ENCODE measurements at places on chromosomes 12 and 14.

GRCh38 chr14:76053572-76054355 lies 68.2 kb downstream of the IFT43 start:
- DNase-seq = no peak

GRCh38 chr14:20472536-20473169 lies 3.4 kb downstream of the PNP start:
- DNase-seq = no peak

DNA sequence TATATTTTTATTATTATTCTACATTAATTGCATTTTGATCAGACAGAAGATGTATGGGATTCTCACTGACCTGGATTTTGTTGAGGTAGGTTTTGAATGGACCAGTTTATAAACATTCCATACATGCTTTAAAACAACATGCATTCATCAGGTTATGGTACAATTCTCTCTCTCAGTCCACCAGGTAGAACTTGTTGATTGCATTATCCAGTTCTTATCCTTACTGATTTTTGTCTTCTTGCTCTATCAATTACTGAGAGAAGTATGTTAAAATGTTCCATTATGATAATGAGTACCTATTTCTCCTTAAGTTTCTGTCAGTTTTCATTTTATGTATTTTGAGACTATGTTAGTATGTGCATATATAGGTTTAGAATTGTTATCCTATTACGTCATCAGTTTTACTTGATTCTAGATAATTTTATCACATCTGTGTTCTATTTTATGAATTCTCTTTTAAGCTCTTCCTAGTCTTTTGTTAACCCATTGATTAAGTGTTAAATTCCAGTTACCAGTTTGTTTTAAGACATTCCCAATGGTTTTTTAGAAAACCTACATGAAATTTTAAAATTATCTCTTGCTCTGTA lies 50.6 kb downstream of the EP400 start:
- no peak for DNase-seq

GRCh38 chr12:120110550-120111501 lies 5.7 kb downstream of the RAB35 start:
- no peak for DNase-seq

- DNase-seq = no peak
These were observed 373.0 kb downstream of the CCDC91 start for GRCh38 chr12:28563286-28563685.

GRCh38 chr14:38129705-38130104 lies 78.0 kb upstream of the SSTR1 start:
- no peak for DNase-seq

DNA sequence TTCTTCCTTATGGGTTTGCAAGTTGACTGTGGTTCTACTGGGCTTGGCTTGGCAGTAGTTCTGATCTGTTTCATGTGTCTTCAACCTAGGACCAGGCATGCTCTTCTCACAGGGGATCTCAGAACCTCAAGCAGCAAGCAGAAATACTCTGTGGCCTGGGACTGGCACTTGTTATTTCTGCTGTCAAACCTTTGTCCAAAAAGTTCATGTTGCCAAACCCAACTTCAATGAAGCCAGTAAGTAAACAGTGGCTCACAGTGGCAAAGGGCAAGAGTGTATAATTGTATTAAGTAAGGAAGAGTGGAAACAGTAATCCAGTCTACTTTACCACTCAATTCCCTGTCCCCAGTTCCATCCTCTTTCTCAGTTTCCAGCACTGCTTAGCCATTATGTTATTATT lies 15.7 kb upstream of the HMGA2 start:
- DNase-seq = no peak

- DNase-seq = no peak
These were observed 58.3 kb downstream of the PRIMA1 start for GRCh38 chr14:93729993-93730392.

- no peak for DNase-seq
These were observed 1.4 kb downstream of the TMBIM4 start for GRCh38 chr12:66168410-66168809.

DNA sequence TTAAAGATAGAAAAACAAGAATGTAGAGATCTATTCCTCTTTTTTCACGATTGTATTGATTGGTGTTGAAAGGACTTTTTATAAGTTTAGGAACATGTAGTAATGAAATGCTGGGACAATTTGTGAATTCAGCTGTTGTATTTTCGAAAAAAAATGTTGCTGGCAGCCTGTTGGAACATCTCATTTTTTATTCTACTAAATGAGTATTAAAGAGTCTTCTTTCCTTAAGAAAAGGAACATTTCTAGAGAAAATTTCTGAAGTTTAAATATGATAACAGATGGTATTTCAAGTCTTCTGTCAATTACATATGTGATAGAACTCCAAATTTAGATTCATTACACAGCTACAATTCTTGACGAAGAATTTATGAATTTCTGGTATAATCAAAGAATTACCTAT lies 189.6 kb downstream of the TMEM117 start:
- DNase-seq = no peak

DNA sequence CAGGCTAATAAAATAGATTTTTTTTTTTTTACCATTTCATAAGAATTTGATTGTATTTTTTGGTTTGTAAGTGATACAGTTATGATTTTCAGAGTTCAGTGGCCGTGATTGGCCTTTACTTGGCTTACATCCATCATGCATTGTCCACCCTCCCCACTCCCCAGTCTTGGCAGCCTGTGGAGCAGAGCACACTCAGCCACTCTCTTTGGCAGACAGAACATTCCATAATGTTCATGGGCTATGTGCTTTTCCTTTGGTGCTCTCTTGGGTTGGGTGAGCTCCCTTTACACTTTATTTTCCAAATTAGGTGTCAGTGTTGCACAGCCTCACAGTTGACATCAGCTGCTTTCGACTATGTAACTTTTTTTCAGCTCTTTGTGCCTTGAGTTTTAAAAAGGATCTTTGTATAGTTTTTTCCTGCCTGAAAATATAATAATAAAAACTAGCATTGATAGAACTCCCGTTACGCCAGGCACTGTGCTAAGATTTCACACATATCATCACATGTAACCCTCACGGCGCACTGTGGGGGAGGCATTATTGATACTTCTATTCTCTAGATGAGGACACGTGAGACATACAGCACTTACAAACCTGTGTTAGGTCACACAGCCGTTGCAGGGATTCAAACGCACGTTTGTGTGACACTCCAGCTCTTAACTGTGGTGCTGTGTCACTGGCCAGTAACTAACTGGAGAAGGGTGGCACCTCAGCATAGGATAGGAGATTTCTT lies 21.5 kb downstream of the SUDS3 start:
- no peak for DNase-seq

GRCh38 chr12:57755454-57756372 lies 810 bp downstream of the MARCHF9 start:
- DNase-seq = peak; percentile 96

DNA sequence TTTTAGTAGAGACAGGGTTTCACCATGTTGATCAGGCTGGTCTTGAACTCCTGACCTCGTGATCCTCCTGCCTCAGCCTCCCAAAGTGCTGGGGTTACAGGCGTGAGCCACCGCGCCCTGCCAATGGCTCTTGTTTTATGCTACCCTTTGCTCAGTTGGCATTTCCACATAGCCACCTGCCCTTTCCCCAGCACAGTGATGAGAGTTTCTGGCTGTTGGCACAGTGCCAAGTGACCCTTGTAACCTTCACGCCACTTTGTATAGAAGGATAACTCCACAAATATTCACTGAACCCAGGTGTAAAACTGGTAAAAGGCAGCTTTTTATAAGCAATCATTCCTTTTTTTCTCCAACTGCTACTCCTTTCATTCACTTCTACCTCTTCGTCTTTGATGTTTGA lies 18.5 kb upstream of the CCDC175 start:
- no peak for DNase-seq

GRCh38 chr12:53211476-53212381 lies 4.7 kb upstream of the ITGB7 start:
- DNase-seq = no peak

DNA sequence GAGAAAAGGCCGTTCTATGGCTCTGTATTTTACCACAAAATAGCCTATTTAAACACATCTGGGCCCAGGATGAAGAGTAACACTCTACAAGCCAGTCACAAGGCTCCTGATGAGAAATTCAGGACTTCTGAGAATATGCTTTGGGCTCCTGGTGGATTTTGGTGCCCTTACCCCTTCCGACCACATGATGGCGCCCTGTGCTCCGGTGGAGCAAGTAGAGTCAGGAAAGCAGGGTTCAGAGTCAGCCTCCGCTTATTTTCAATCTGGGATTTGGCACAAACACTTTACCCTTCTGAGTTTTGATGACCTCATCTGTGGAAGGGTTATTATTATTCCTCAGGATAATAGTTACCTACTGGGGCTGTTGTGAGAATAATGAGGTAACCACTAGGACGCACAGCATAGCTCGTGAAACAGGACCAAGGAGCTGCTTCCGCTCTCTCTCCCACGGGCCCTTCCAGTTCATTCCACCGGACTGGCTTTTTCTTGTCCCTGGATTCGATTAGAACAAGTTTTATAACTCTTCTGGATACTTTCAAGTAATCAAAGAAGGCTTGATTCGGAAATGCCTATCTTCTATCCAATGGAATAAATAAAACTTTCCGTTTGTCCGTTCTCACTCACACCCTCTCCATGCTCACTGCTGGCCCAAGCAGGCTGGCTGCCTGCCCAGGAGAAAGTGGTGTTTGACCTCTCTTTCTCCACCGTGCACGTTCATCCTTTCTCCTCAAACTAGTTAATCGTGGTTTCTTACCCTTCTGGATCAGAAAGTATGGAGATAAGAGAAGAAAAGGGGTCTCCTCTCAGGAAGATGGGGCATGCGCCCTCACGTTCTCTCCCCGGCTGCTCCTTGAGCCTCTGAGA lies 104.6 kb downstream of the GALC start:
- DNase-seq = no peak

DNA sequence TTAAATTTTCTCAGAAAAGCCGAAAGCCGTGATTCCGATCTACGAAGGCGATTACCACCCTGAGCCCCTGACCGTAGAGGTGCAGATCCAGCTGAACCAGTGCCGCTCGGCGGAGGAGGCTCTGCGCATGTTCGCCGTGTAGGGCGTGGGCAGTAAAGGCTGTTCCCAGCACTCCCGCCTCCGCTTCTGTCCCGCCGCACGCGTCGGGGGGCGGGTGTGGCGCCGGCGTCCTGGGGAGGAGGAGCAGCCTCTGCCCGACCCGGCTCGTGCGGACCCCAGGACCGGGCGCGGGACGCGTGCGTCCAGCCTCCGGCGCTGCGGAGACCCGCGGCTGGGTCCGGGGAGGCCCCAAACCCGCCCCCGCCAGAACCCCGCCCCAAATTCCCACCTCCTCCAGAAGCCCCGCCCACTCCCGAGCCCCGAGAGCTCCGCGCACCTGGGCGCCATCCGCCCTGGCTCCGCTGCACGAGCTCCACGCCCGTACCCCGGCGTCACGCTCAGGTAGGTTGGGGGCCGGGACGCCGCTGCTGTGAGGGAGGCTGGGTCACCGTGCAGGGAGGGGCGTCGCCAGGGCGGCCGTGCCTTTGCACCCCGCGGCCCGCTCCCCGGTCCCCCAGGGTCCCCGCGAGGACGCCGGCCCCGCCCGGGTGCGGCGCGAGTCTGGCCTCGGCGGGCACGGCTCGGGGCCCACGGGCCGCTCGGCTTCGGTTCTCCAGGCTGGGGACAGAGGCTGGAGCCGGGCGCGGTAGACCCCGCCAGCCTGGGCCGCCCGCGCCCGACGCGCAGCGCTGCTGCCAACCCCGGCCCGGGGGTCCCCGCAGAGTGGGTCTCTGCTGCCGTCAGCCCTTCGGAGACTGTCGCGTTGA lies at the start of gene B3GNT4:
B3GNT4 (plus strand) TSS at position 409 of the 866 bp plus-strand sequence. CDS start 910 bp downstream, outside the sequence.
- no peak for DNase-seq

- DNase-seq = peak; percentile 59
These were observed 7.5 kb downstream of the HIP1R start for GRCh38 chr12:122842505-122843405.

DNA sequence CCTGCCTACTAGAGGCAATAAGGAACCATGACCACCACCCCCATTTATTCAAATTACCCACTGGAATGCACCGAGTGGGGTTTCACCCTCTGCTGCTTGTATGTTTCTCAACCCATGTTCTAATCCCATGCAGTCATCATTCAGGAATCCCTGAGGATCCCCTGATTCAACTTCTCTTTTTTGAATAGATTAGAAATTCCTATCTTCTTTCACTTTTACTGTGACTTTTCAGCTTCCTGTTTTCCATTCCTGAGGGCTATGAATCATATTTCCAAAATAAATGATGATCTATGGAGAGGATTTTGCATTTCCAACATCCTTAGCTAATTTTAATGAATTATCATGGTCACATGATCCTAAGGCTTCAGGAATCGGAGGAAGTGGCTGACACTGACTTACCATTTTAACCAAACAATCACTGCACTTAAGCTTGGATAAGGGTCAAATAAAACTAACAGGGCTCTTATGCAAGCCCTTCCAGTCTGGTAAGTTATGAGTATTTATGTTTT lies 19.4 kb upstream of the P2RX4 start:
- peak; percentile 94 for DNase-seq

- no peak for DNase-seq
These were observed 8.8 kb downstream of the ARHGAP5 start for GRCh38 chr14:32085845-32086383.

DNA sequence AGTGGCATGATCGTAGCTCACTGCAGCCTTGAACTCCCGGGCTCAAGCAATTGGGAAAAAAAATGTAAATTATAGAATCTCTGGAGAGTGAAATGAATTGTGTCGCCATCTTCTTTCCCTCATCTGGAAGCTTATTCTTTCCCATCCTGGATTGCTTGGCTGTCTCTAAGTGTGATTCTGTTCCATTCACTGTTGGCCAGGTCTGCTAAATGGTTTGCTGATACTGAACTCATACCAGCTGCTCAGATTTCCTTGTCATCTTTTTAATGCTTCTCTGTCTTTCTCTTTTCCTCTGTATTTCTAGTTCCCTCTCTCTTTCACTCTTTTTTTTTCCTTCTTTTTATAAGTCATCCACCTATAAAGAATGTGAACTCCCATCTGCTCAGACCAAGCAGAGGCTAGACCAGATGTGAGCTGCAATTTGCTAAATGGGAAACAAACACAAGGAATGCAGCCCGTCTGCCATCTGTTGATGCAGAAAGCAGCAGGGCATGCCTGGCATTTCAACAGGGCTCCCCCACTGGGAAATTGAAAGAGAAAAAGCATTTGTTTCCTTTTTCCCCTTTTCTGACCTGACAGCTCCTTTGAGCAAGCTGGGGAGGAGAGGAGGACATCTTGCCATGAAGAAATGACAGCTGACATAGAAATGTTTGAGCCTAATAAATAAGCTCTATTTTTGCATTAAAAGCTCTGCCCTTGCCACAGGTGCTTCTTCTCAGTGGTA lies 1823.6 kb upstream of the FLRT2 start:
- DNase-seq = no peak

- peak; percentile 20 for DNase-seq
These were observed 48.2 kb upstream of the EEA1 start for GRCh38 chr12:92977326-92977725.

GRCh38 chr14:51512316-51512715 lies 139.4 kb upstream of the FRMD6 start:
- no peak for DNase-seq

GRCh38 chr12:69553628-69554248 lies 31.5 kb upstream of the CCT2 start:
- DNase-seq = no peak

- DNase-seq = peak; percentile 64
These were observed 3.0 kb downstream of the ARG2 start for GRCh38 chr14:67622675-67623074.

Data from SJSA1 (cell line).